ENCODE measurements at places on chromosomes 12 and 14.

DNA sequence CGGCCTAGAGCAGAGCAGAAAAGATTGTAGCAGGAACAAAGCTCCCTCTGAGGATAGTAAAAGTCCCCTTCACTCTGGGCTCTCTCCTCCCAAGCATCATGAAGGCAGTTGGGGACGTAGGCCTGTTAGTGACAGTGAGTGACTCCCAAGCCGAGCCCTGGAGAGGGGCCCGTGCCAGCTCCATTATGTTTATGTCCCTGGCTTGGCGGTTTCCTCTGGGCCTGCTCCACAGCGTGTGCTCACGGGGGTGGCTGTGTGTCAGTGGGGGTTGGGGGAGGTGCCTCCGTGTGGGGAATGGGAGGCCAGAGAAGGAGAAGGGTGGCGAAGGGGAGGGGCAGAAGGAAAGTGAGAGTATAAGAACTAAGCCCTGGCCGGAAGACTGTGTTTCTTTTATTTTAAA, 170.0 kb upstream of the VASH1 start:
- DNase-seq: no peak

DNA sequence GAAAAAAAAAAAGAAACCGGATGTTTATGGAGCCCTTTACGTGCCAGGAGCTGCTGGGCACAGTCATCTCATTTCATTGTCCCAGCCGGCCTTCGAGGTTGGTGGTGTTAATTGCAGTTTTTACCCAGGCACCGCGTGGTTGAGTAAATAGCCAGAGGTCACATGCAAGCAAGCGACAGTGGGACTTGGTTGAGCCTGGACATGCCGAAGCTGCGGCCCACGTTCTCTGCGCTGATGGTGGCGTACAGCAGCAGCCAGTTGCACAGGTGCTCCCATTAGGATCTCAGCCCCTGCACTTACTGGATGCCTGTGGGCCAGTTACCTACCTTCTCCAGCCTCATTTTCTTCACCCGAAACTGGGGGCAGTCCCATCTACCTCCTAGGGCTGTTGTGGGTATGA, 54.0 kb downstream of the TSPAN9 start:
- DNase-seq: peak; percentile 46

DNA sequence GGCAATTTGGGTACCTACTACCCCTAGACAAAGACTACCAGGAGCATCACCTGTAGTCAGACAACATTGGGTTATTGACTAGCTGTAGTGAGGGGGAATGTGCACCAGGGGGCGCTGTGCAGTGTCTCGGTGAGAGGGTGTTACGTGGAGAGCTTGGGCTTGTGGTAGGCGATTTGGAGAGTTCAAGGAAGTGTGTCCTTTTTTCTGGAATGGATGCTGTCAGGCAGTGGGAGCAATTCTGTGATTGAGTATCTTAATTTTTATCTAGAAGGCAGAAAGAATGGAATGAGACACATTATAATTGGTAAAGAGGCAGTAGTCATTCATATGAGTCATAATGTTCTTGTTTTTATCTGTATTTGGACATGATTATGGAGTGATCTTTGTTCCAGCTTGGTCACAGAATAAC, 187.7 kb downstream of the GALC start:
- DNase-seq: no peak

DNA sequence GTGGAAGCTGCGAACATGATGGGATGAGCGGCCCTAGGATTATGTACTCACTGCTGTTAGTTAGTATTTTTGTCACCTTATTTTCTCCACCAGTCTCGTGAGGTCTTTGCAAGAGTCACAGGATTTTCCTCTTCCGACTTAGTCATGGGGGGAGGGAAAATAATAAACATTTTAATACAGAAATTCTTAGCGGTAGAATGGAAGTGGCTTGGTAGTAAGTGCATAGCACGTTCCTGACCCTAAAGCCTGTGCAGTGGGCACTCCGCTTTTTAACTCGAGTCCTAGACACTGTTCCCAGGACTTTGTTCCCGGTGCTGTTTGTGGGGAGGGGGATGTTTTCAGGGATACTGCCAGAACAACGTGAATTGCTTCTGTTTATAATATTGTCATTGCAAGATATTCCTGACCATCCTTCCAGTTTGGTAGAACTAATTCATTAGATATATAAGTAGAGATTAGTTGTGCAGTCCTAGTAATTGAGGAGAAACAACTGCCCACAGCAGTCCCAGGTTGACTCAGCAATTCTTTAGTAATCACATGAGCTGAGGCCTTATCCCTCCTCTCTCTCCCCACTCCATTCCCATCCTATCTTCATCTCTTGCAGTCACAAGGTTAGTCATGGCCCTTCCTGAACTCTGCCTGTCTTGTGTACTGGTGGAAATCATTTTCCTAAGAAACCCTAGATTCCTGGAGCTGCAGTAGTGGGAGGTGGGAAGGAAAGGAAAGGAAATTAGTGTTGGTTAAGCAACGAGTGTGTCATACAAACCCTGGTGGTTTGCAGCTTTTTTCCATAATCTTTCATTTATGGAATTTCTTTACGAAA, 799 bp downstream of the SLC38A6 start:
- no peak for DNase-seq

DNA sequence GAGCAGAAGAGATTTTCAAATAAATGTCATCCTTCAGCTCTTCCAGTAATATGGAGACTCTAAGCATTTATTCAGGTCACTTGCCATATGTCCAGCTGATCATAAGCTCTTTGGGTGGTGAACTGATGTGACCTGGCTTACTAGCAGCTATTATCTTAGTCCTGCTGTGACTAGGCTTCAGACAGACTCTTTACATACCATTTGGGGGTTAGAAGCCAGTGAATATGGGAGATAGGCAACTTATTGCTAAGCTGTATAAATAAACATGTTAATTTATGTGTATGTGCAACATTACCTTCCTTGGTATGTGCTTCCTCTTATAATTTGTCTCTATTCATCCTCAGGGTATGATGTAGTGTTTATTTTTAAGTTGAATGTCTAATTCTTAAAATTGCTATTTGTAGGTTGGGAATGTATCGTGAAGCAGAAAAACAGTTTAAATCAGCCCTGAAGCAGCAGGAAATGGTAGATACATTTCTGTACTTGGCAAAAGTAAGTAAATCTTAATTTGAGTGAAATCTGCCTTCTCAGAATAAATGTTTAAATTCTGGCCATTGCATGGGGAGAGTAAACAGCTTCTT, 32.4 kb downstream of the TTC8 start:
- DNase-seq: no peak

DNA sequence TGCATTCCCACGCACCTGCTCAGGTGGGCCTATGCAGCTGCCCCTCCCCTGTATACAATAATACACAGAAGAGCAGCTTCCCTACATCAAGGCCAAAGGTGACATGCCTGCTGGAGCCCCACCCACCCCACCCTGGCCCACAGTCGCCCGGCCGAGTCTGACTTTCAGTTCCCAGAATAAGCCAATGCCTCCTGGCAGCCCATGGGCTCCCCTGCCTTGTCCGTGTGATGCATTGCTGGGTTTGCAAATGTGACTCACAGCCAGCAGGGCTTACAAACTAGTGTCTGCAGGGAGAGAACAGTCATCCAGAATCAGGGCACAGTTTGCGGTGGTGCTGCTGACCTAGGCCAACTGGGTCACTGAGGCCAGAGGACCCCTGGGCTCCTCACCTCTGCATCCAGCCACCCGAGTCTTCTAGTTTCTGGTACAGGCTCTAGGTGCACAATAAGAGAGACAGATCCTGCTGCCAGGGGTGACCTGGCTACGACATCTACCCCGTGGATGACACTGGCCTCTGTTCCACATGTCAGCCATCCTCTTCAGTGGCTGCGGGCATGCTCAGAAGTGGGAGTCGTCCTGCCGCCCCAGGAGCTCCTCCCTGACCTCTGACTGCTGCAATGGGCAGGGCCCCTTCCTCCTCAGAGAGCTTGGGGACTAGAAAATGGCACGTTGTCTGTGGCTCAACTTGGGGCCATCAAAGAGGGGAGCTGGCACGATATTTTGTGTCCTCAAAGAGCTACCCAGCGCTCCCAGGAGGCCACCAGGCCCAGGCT, 84.5 kb downstream of the CHGA start:
- no peak for DNase-seq

- no peak for DNase-seq
Observed at GRCh38 chr14:63454436-63454835, 88.7 kb downstream of the PPP2R5E start.

DNA sequence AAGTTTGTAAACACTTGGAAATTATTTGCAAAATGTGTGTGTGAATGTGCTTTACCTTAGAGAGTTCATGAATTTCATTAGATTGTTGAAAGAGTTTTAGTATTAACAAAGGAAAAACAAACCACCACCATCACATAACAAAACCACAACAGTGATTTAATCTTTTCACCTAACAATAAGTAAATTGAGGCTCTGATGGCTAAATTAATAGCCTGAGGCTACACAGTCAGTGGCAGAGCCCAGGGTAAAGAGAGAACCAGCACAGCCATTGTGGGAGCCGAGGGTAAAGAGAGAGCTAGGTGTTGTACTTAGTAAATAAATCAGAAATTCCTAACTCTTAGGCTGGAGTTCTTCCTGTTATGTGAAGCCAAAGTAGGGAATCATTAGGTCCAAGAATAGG, 51.2 kb upstream of the CAPRIN2 start:
- DNase-seq: no peak

DNA sequence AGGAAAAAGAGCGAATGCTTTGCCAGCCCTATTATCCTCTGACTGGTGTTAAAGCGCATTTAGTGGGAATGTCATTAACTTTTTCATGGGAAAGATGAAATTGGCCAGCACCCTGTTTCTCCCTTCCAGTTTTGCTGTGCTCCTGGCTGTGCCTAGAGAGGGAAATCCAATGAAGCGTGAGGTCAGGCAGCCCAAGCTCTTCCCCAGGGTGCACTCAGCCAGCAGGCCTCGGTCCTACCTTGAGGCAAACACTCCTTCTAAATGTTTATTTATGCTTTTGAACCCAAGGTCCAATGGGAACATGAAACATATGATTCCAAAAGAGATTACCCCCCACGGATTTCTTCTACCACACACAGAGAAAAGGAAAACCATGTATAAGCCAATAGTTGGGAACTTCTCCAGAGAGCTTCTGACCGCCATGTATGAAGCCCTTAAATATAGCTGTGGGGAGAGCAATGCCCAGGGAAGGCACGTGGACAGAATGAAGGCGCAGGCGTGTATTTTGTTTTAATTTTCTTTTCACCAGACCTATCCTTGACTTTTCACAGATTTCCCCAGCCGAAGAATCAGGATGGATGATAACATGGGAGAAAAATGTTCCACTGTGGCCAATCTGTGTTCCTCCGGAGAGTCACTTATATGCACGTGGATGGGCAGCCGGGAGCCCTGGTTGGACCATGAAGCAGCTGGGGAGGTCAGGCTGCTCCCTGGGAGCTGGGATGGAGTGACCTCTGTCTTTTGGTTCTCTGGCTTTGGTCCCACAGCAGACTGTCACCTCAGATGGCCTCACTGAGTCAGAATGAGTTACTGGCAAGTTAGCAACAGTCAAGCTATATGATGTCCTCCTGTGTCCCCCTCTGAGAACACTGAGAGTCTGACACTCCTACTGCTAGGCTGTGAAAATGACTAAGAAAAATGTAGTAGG, 37.3 kb downstream of the GPR135 start:
- DNase-seq: no peak

GRCh38 chr12:52524898-52525591, 4.9 kb upstream of the KRT5 start:
- DNase-seq: no peak

GRCh38 chr14:66312451-66312850, 173.7 kb upstream of the CCDC196 start:
- DNase-seq: no peak

GRCh38 chr14:93533437-93533836, 102.7 kb downstream of the UNC79 start:
- DNase-seq: no peak

GRCh38 chr12:97368462-97369163, 94.0 kb upstream of the RMST start:
- no peak for DNase-seq

DNA sequence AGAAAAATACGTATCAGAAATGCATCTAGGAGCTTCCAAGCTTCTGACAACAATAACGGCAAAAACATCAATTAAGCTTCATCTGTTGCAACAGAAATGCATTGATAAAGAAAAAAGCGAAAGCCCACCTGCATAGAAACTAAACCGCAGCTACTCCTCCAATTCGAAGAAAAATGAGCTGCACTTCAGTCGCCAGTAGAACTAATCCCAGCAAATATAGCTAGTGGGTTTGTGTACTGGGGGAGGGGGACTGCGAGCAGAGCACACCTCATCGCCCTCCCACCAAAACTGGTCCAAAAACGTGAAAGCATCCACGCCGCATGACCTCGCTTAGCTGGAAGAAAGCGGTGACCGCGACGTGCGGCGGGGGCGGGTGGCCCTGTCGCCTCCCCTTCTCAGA, 1.2 kb downstream of the SLC35F4 start:
- DNase-seq: no peak

DNA sequence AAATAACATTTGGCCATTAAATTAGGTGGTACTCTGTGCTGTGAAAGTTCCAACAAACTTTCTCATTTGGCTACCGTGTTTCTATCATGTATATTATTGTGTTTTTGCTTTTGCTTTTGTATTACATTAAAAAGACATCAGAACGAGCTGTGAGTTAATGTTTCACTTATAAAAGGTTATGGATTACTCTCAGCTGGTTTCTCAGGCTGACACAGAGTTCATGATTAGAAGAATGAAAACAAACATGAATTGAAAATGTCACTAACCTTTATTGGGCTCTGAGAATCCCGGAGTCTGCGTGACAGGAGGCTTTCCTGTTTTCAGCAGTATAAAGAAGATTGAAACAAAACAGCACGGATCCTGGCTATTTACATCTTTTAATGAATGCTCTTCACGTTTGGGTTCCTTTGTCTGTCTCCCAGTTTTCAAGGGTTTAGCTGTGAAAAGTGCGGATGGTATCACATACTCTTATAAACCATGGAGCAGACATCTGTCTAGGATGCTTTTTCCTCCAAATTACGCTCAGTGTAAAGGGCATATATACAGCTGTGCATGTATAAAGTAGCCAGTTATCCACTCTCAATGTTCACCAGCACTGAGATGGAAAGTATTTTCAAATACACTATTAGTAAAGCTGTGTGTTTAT, 153.6 kb downstream of the PTCSC3 start:
- no peak for DNase-seq

DNA sequence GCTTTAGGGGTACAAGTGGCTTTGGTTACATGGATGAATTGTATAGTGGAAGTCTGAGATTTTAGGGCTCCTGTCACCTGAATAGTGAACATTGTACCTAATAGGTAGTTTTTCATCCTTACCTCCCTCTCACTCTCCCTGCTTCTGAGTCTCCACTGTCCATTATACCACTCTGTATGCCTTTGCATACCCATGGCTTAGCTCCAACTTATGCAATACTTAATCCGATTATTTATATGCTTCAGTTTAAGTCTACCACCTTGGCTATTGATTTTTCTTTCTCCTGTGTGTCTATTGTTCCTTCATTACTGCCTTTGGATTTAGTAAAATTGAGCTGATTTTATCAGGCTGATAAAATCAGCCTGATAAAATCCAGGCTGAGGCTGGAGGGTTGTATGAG, 30.5 kb upstream of the C12orf71 start:
- DNase-seq: no peak

GRCh38 chr12:43131301-43131700, 420.7 kb downstream of the ADAMTS20 start:
- no peak for DNase-seq

DNA sequence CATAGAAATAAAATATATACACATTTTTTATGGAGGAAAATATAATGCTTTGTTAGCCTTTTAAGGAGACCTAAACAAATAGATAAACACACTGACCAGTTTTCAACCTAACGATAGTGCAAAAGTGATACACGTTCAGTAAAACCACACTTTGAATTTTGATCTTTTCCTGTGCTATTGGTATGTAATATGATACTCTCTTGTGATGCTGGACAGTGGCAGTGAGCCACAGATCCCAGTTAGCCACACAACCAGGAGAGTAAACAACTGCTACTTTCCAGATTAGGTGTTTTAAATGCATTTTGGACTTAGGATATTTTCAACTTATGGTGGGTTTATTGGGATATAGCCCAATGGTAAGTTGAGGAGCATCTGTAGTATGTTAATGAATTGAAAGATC, 243.1 kb downstream of the ERC1 start:
- no peak for DNase-seq
